ENCODE measurements at places on chromosomes 2 and 18.

DNA sequence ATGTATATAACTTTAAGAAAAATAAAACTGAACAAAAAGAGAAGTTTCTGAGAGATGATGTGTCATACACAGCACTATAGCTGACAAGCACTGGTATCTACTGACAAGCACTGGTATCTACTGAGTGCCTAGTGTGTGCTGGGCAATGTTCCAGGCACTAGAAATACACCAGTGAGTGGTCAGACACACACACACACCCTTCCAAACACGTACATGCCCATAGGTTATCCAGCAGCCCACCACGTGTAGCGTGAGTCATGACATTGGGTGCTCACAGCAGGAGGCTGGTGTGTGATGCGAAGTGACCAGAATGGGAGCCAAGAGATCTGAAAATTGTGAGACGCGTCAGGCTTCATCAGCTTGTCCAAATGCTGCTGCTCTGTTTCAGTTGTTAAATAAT is 12.2 kb upstream of the GNAL start:
- DNase-seq: no peak

GRCh38 chr2:133483181-133483580 is 85.1 kb downstream of the NCKAP5 start:
- DNase-seq: no peak

- no peak for DNase-seq
These were observed 160.7 kb upstream of the ZSWIM2 start for GRCh38 chr2:187009483-187010239.

GRCh38 chr2:11585071-11585470 is 51.2 kb downstream of the GREB1 start:
- no peak for DNase-seq

DNA sequence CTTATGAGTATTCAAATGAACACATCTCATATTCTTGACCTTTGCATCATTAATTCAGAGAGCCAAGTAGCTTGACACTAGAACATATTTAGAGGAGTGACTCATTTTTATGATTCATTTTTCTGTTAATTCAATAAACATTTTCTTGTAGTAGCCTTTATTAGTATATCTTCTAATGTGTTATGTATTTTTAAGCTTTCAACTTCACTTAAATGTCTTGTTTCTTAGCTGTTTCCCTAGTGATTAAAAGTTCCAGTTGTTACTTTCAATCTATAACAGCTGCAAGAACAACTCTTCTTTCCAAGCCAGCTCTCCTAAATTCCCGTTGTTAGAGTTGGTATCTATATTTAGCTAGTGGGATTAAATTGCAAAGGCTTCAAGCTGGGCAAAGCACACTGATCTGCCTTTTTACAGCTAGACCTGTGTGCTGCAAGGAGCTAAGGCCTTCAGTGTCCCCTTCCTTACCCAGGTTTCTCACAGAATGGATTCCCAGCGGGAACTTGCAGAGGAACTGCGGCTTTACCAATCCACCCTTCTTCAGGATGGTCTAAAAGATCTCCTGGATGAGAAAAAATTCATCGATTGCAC is at the start of gene KLHL41:
KLHL41 (plus strand) TSS at position 405 of the 588 bp plus-strand sequence; CDS start at position 482, 77 bp downstream.
- no peak for DNase-seq

GRCh38 chr2:172607379-172607928 is 51.6 kb downstream of the PDK1 start:
- DNase-seq: no peak

DNA sequence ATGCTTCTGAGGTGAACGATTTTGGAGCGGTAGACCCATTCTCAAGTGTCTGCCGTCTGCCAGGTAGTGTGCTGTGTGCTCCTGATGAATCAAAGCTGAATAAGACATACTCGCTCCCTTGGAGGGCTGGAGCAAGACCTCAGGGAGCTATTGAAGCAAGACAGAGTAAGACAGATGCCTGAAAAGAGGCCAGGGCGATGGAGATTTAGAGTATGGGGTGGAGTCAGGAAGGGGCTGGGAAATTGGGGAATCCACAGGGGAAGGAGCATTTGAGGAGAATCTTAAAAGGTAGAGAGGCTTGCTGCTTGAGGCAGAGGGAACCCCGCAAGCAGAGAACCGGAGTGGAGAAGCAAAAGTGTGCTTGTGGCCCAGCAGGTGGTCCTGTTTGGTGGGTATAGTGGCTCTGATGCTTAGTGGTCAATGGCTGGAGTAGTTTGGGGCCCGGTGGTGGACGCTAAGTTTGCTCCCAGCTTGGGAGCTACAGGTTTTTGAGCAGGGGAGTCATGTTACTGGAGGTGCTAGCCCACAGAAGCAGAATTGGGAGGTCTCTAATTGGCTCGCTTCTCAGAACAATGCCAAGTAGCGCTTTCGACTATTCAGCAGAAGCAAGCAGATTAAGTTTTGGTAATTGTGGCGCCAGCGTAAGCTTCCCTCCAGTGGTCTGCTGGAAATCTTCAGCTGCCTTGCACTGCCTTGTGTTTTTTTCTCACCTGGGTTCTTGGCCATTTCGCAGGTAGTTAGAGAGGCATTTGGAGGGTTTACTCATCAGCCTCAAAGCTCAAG is 2.0 kb downstream of the CNNM4 start:
- peak; percentile 55 for DNase-seq

- DNase-seq: no peak
These were observed 40.0 kb upstream of the SULT1C3 start for GRCh38 chr2:108199726-108200125.

- no peak for DNase-seq
These were observed 327.3 kb downstream of the XIRP2 start for GRCh38 chr2:167215595-167215994.

DNA sequence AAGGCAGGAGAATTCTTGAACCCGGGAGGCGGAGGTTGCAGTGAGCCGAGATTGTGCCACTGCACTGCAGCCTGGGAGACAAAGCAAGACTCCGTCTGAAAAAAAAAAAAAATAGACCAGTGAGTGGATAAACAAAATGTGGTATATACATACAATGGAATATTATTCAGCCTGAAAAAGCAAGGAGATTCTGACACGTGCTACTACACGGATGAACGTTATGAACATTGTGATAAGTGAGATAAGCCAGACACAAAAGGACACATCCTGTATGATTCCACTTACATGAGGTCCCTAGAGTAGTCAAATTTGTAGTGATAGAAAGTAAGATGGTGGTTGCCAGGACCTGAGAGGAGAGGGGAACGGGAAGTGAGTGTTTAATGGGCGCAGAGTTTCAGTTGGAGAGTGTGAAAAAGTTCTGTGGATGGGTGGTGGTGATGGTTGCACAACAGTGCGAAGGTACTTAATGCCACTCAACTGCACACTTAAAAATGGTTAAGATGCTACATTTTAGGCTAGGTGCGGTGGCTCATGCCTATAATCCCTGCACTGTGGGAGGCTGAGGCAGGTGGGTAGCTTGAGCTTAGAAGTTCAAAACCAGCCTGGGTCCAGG is 38.3 kb downstream of the NIFK start:
- DNase-seq: no peak

DNA sequence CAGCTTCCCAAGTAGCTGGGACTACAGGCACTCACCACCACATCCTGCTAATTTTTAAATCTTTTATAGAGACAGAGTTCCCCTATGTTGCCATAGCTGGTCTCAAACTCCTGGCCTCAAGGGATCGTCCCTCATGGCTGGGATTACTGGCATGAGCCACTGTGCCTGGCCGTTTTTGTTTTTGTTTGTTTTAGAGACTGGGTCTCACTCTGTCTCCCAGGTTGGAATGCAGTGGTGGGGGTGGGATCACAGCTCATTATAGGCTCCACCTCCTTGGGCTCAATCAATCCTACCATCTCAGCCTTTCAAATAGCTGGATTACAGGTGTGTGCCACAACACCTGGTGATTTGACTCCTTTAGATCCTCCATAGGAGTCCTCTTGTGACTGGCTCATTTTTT is 19.5 kb upstream of the ZDBF2 start:
- no peak for DNase-seq

DNA sequence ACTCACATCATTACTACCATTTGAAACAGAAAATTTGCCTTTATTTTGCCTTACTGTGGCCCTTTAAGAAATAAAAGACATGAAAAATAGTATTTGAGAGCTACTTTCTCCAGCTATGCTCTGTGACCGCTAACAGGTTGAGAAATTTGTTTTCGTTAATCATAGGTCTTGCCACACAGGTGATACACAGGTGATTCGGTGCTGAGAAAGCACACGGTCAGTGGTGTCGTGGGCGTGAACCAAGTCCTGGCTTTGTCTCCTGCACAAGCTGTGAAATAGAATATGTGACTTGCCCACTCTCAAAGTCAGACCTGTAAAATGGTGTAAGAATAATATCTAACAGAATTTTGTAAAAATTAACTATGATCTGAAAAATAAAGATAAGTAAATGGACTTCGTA is 155.3 kb upstream of the SLC39A10 start:
- DNase-seq: no peak

DNA sequence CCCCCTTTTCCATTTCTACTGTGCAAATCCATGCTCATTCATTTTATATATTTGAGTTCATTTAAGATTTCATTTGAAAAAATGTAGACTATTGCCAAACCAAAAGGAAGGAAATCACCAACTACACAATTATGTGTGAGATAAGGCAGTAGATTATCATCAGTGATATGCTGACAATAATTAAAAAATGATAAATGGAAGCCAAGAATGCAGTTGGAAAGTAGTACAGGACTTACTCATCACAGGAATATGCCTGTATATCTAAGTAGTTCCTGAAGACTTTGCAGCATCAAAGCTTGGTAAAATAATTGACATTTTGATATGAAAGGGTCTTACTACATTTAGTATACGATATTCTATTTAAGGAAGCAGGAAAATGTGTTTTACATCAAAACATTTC is 166.1 kb upstream of the OTX1 start:
- DNase-seq: no peak

- no peak for DNase-seq
These were observed 11.3 kb downstream of the LCT start for GRCh38 chr2:135825550-135826176.

DNA sequence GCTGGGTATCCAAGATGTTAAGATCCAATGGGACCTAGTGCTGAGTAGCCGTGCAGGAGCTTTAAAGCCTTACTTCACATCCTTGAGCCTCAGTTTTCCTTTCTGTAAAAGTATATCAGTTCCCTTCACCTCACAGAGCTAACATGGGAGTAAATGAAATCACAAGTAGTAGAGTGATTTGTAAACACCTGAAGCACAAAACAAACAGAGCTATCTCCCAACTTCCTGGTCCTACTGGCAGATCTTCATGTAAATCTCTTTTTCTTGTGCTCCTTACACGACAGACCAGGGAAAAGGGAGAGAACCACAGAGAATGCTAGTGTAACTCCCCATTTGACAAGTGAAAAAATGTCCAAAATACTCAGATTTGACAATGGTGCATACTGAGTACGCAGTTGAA is 17.3 kb downstream of the CCDC93 start:
- DNase-seq: no peak

DNA sequence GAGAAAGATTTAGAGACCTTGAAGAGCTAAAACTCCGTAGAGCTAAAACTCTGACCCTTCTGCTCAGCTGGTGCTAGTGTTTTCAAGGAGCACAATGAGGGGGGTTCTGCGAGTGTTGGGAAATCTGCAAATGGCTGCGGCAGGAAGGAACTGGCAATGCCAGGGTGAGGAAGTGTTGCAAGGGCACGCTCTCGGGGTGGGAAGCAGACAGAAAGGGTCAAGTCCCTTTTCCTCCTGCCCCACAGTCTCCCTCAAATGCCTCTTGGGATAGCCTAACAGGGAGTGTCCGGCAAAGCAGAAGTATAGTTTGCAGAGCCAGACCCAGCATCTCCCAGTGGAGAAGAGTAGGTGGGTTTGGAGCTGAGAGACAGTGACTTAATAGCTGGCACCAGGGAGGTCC is 60.5 kb downstream of the NCAPH start:
- DNase-seq: no peak

DNA sequence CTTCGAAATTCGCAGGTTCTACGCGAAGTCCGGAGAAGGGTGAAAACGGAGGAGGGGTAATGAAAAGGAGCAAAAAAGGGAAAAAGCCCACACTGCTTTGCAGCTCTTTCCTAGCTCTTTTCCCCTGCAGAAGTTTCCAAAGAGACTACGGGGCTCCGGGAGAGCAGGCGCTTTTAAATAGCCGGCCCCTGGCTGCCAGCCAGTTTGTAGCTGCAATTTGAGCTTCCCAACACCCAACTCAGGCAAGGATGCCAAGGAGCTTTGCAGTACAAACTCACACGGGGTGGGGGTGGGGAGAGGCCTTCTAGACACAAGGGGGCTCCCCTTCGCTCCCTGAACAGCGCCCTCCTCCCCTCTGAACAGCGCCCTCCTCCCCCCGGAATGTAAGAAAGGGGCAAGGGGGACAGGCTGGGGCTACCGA is at the start of gene IGFBP5:
IGFBP5 (minus strand) TSS at position 149 of the 421 bp plus-strand sequence. CDS start 774 bp downstream, outside the sequence.
- DNase-seq: peak; percentile 79

GRCh38 chr18:51623653-51624052 is 426.2 kb upstream of the MEX3C start:
- DNase-seq: no peak

DNA sequence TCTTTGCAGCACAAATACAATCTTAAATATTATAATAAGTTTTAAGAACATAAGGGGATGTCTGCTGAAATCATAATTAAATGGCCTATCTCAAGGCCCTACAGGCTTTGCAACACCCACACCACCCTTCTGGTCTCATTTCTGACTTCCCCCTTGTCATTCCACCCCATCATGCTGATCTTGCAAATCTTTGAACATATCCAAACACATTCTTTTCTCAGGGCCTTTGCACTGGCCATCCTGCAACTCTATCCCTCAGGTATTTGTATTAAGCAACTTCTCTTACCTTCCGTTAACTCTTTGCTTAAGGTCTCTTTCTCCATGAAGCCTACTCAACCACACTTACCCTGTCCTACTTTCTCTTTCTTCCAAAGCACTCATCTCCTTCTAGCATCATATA is 51.8 kb upstream of the CCDC150 start:
- no peak for DNase-seq

GRCh38 chr2:220664272-220665107 is 907.6 kb downstream of the EPHA4 start:
- DNase-seq: no peak

GRCh38 chr2:237870126-237870525 is 10.7 kb downstream of the RAMP1 start:
- DNase-seq: no peak

DNA sequence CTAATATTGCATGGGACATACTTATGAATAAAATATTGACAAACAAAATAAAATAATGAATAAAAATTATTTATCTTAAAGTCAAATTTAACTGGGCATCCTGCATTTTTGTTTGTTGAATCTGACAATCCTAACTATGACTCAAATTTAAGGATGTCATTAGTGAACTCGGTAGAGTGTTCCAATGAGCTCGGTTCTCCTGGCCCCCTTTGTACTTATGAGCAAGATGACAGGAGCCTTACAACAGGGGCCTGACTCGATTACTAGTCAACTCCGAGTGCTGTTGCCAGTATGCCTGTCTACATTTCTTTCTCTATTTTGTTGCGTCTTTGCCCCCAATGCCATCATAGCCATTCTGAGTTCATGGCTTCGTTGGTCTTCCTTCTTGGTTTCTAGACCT is 40.3 kb downstream of the HRH4 start:
- DNase-seq: no peak

GRCh38 chr2:48480526-48480925 is 49.4 kb upstream of the STON1 start:
- peak; percentile 11 for DNase-seq

DNA sequence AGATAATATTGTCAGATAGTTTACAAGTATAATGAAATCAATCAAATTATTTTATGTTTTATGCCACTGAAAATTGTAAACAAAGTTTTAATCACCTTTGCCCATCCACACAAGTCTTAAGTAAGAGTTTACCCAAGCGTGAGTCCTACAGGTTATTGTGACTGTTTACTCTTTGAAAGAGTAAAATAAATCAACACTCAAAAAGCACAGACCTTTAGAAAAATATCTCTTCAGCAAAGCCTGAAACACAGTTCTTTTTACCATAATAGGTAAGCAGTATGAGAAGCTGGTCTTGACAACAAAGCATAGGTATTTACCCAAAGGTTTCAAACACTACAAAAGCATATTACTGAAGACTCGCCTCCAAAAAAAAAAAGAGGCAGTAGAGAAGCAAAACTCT is 3.7 kb downstream of the ROCK2 start:
- no peak for DNase-seq
